Stimulated activated CD4-positive, alpha-beta T cell treated with anti-CD3 and anti-CD28 coated beads, Interleukin-2, amount 100 ng/mL, for 24 hours (primary cell): ENCODE measurements at places on chromosomes 2 and 18.
A peak's percentile ranks its signal among the peaks of the same experiment; 100 is the strongest.

- DNase-seq: no peak
These were observed 30.7 kb upstream of the STEAP3 start for GRCh38 chr2:119192893-119193292.

GRCh38 chr2:109468893-109469292, 144.9 kb downstream of the SEPTIN10 start:
- DNase-seq: no peak

DNA sequence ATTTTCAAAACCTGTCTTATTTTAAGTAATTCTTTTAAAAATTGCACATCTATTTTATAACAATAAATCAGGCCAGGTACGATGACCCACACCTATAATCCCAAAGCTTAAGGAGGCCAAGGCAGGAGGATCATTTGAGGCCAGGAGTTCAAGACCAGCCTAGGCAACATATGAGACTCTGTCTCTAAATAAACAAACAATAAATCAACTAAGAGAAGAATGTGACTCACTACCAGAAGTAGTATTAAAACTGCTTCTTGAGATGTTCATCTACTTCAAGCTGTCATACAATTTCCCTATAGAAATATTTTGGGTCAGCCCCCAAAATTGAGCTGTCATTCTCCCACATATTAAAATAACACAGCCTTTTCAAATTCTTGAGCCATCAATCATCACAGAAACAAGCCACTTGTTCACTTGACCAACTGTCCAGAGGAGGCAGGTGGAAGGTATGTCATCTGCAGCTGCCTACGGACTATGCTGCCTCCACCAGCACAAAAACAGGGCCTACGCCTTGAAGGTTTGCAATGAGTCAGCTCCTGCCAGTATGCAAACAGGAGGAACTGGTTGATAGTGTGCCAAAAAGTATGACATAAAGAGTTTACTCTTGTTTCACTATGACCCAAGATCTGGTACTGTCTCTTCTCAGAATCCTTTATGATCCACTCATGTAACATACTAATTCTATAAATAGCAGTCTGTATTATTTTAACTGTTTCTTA, 33.6 kb downstream of the KIDINS220 start:
- DNase-seq: peak; percentile 51

GRCh38 chr18:65287652-65288051, 463.2 kb upstream of the CDH7 start:
- no peak for DNase-seq

- no peak for DNase-seq
These were observed 42.3 kb upstream of the DOK6 start for GRCh38 chr18:69358212-69358895.

- DNase-seq: no peak
These were observed 61.7 kb downstream of the STK39 start for GRCh38 chr2:168185583-168186274.

- no peak for DNase-seq
These were observed 884.3 kb downstream of the DCC start for GRCh38 chr18:53224128-53224778.

GRCh38 chr2:224901121-224901676, 141.1 kb downstream of the DOCK10 start:
- DNase-seq: no peak

GRCh38 chr18:78768656-78769501, 210.7 kb upstream of the SALL3 start:
- no peak for DNase-seq

DNA sequence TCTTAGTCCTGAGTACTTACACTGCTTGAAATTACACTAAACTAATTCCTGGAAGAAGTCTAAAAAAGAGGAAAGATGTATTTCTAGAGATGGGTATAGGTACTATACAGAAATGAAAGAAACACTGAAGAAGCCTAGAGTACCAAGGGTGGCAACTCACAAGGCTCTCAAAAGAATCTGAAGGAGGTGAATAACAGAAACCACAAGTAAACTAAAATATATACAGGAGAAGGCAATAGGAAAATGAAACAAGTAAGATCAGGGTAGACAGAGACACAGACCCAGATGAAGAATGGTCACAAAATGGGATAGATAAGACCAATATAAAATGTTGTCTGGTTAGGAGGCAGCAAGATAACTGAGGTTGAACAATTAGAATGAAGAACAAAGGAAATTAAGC, 59.9 kb downstream of the USP37 start:
- no peak for DNase-seq

- DNase-seq: no peak
These were observed 221.6 kb downstream of the RAD51AP2 start for GRCh38 chr2:17296686-17297085.

DNA sequence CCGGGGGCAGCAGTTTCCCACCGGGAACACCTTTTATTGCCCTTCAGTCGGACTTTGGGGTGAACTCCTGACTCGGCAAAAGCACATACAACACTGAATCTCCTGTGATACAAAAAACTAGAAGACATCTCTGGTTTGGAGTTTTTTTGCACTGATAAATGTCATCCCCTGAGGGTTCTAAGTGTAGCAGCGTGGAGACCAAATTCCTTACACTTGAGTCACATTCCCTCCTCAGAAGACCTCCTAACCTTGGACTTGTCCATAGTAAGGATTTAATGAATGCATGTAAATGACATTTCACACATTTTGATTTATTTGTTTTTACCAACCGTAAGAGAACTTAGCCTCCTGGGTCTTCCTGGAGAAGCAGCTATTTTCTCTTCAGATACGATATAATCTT, 54.0 kb upstream of the GPR45 start:
- DNase-seq: no peak
